Fibroblast of lung (primary cell): ENCODE measurements at places on chromosomes 1 and 21. TPM values are rescaled to one million over a fixed set of nuclear protein-coding genes. Genes with fewer than 3 reads are reported as not detected.

Gene GLIS1
- total RNA-seq, result under 0.01 TPM in 1 of 2 replicates, not detected in the other

Gene TUT4
- 33.6 and 37.5 TPM in 2 replicates for total RNA-seq

Gene CXADR
- 9.0 and 9.9 TPM in 2 replicates for total RNA-seq

Gene CTSK
- 461 and 479 TPM in 2 replicates for total RNA-seq

Gene SERTAD4
- under 0.01 and 0.17 TPM in 2 replicates for total RNA-seq

Gene LGR6
- not detected in 2 replicates for total RNA-seq

Gene UBE2U
- not detected in 2 replicates for total RNA-seq

Gene UMODL1
- not detected in 2 replicates for total RNA-seq

Gene REN
- total RNA-seq, result 0.17 TPM in 1 of 2 replicates, not detected in the other

DNA sequence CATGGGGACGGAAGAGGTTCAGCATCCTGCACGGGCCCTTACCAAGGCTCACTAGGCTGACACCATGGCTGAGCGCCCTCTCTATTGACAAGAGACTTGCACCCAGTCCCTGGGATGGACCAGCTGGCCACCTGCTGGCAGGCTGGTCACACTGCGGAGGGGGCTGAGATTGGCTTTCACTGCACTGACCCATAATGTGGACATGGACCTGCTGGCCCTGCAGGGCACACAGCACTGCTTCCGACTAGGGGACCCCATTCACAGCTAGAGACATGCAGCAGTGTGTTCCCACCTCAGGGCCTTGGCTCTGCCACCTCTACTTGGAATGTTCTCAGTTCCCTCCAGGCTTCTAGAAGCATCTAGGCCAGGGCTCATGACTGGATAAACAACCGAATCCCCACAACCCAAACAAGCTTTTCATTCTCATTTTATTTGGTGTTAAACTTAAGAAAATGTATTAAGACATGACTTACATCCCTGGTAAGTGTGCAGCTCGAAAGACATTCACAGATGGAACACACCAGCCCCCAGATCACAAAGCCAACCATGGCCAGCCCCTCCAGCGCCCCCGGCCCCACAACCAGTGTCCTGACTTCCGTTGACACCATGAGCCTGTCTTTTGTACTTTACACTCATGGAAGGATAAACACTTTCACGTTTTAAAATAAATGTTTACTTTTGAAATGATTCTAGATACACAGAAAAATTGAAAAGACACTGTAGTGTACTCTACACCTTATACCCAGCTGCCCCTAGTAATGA is 9.3 kb upstream of the SRARP start:
- no peaks in the 10 kb centered on the region for H3K4me1 ChIP-seq
- H3K4me3 ChIP-seq, result no peak overlapping the region
- no peaks in the 10 kb centered on the region for H3K36me3 ChIP-seq
- DNase-seq, result peak; percentile 47
- H3K27ac ChIP-seq, result no peak overlapping the region
- peaks cover 3% of the 10 kb centered on the region for H3K27me3 ChIP-seq

- no peak for DNase-seq
- no peaks in the 10 kb centered on the region for H3K4me1 ChIP-seq
- H3K27ac ChIP-seq, result no peak overlapping the region
- H3K36me3 ChIP-seq, result no peaks in the 10 kb centered on the region
Measured at GRCh38 chr1:115112496-115113375, 23.4 kb upstream of the TSPAN2 start.

GRCh38 chr1:247121382-247121781 is 17.2 kb upstream of the ZNF669 start:
- no peak overlapping the region for H3K4me3 ChIP-seq
- no peaks in the 10 kb centered on the region for H3K4me1 ChIP-seq
- no peaks in the 10 kb centered on the region for H3K27me3 ChIP-seq
- H3K36me3 ChIP-seq, result no peaks in the 10 kb centered on the region

DNA sequence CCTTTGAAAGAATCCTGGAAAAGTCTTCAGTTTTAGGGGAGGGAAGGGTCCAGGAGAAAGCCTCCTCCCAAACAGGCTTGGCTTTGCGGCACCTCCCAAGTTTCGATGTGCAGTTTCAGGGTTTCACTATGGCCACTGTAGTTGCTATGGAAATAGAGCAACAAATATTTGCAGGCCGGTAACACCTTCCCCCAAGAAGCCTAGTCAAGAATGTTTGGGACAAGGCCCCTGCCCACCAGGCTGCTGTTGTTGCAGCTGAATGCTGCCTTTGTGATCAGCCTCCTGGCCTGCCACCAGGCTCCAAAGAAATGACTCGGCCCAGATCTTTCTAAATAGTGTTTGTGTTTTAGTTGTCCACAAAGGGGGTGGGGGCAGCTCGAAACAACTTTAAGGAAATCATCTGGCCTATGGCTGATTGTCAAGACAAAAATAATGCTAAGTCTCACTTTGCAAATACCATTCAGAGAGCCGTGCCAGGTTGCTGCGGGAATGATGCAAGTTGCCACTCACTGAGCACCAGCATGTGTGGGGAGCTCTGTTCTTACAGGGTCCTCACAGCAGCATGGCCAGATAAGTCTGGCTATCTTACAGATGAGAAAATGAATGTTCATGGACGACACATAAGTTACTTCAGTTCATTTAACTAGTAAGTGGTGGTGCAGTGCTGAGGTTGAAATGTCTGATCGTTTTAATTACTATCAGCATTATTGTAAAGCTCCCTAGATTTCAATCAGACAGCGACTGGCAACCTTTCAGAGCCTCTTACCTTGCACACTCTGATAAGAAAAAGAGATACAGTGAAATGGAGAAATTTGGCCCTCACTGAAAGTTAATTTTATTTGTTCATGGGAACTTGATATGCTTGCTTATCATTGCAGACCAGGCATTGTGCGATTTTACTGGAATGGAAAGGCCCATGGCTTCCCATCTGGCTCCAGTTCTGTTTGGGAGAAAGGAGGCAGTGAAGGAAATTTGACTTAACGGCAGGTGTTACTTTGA is 91.2 kb upstream of the JUN start:
- H3K27ac ChIP-seq, result peak overlapping the region; percentile 38
- no peaks in the 10 kb centered on the region for H3K27me3 ChIP-seq

GRCh38 chr1:92168657-92169056 is 49.1 kb upstream of the C1orf146 start:
- H3K36me3 ChIP-seq, result no peaks in the 10 kb centered on the region
- H3K4me1 ChIP-seq, result no peaks in the 10 kb centered on the region
- no peak overlapping the region for H3K27ac ChIP-seq
- H3K27me3 ChIP-seq, result no peaks in the 10 kb centered on the region
- H3K4me3 ChIP-seq, result no peak overlapping the region

- H3K36me3 ChIP-seq, result no peaks in the 10 kb centered on the region
- peak; percentile 69 for DNase-seq
- no peaks in the 10 kb centered on the region for H3K27me3 ChIP-seq
- peak overlapping the region; percentile 49 for H3K27ac ChIP-seq
- H3K4me1 ChIP-seq, result peaks cover 17% of the 10 kb centered on the region
Measured at GRCh38 chr1:204074274-204075138, 1.6 kb downstream of the SOX13 start.

DNA sequence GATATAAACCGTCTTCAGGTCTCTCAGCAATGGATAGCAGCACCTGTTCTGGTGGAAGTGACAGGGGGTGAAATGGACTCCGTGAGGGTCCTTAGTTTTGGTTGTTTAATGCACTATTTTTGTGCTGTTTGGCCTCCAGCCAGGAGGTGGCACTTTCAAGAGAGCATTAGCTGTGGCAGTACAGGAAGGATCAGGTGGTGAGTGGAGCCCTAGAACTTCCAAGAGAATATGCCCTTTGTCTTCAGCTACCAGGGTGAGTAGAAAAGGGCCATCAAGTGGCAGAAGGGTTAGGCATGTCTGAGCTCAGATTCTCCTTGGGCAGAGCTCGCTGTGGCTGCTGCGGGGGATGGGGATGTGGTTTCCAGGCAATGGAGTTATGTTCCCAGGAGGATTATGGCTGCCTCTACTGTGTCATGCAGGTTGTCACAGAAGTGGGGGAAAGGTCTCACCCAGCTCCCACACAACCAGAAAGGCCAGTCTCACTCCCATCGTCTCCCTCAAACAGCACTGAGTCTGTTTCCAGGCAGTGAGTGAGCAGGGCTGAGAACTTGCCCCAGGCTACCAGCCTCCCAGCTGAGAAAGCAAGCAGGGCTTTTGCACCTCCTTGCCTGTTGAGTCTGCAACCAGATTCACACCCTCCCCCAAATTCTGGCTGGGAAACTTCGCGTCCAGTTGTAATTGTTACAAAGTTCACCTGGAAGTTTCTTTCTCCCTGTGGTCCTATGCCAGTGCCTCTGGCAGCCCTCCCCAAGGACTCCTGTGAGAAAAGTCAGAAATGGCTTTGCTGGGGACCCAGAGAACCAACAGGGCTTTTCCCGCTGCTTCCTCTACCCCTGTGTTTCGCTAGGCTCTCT is 39.1 kb upstream of the TTLL7 start:
- H3K4me3 ChIP-seq, result no peak overlapping the region
- no peaks in the 10 kb centered on the region for H3K4me1 ChIP-seq
- no peak overlapping the region for H3K27ac ChIP-seq
- H3K36me3 ChIP-seq, result no peaks in the 10 kb centered on the region
- DNase-seq, result no peak

DNA sequence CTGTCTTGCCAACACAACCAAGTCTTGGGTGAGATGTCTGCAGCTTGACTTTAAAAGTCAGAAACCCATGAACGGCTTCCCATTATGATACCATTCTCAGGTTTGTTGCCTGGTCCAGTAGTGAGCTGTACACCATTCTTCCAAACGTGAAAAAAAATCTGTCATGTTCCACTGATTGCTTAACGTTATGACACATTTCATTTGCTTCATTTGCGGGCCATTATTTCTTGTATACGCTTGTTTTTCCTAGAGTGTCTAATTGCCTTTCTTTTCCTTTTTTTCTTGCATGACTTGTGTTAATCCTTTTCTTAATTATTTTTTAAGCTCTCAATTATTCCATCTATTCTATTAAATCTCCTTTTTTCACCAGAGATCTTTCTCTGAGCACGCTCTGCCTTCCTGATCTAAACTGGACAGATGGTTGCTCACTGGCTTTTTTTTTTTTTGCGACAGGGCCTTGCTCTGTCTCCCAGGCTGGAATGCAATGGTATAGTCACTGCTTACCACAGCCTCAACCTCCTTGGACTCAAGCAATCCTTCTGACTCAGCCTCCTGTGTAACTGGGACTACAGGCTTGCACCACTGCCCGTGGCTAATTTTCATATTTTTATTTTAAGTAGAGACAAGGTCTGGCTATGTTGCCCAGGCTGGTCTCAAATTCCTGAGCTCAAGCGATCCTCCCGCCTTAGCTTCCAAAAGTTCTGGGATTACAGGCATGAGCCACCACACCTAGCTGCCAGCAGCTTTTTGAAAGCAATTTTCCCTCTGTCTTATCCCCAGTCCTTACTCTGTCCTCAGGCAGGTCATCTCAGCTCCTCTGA is 31.7 kb upstream of the CAMTA1 start:
- no peak overlapping the region for H3K4me3 ChIP-seq
- no peaks in the 10 kb centered on the region for H3K36me3 ChIP-seq
- no peak overlapping the region for H3K27ac ChIP-seq

DNA sequence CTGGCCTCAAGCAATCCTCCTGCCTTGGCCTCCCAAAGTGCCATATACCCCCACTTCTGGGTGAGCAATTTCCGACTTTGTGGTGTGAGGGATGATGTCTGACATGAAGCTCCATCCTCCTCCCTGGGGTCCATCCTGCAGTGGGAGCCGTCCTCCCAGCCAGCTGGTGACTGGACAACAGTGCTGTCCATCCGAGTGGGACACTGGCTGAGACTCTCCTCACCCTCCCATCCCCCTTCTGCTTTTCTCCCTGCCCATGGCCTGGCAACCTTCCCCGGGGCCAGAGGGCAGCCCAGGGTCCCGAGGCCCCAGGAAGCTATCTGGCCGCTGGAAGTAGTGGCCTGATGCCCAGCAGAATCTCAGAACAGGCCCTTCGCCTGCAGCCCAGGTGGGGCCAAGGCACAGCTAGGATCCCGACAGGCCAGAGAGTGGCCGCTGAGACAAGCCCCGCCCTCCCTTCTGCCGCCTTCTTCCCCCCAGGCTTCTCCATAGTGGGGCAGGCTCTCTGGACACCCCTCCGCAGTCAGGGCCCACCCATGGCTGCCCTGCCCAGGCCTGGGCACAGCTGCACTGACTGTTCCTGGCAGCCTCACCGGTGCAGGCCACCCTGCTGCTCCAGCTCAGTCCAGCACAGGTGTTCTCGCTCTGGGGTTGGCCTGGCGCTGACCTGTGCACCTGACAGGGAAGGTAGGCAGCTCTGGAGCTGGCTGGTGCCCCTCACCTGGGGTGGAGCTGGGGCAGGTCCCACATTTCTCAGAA is 8.4 kb upstream of the FAAP20 start:
- H3K4me3 ChIP-seq, result no peak overlapping the region
- DNase-seq, result no peak
- no peaks in the 10 kb centered on the region for H3K27me3 ChIP-seq
- no peaks in the 10 kb centered on the region for H3K36me3 ChIP-seq
- H3K27ac ChIP-seq, result no peak overlapping the region

GRCh38 chr1:66528580-66528979 is 5.4 kb upstream of the SGIP1 start:
- H3K27me3 ChIP-seq, result no peaks in the 10 kb centered on the region
- no peak for DNase-seq

GRCh38 chr1:225612287-225612686 is 40.6 kb downstream of the ENAH start:
- no peaks in the 10 kb centered on the region for H3K4me1 ChIP-seq
- no peaks in the 10 kb centered on the region for H3K27me3 ChIP-seq
- H3K27ac ChIP-seq, result no peak overlapping the region
- H3K36me3 ChIP-seq, result no peaks in the 10 kb centered on the region
- H3K4me3 ChIP-seq, result no peak overlapping the region

DNA sequence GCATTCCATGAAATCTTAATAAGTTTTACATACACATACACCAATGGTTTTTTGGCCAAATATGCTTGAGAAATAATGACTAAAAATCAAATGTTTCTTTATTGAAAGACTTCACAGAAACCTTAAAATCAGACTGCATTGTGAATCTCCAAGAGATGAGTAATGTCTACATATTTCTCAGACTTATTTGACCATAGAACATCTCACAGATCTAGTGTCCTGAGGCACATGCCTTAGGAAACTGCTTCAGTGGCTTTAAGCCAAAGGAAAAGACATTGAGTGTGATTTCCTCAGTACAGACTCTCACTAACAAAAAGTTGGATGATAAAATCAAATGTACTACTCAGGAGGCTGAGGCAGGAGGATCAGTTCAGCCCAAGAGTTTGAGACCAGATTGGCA is 6.2 kb upstream of the C1orf105 start:
- H3K36me3 ChIP-seq, result no peaks in the 10 kb centered on the region
- DNase-seq, result peak; percentile 63
- no peaks in the 10 kb centered on the region for H3K27me3 ChIP-seq
- no peak overlapping the region for H3K4me3 ChIP-seq
- no peaks in the 10 kb centered on the region for H3K4me1 ChIP-seq

DNA sequence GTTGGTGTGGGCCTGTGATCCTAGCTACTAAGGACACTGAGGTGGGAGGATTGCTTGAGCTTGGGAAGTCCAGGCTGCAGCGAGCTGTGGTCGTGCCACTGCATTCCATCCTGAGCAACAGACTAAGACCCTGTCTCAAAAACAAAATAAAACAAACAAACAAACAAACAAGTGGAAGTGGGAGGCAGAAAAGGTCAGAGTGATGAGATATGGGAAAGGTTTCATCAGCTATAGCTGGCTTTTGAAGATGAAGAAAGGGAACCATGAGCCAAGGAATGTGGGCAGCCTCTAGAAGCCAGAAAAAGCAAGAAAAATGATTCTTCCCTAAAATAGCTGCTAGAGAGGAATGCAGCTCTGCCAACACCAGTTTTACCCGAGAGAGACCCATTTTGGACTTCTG is 10.6 kb upstream of the NUCKS1 start:
- H3K4me3 ChIP-seq, result no peak overlapping the region
- no peaks in the 10 kb centered on the region for H3K4me1 ChIP-seq
- H3K36me3 ChIP-seq, result no peaks in the 10 kb centered on the region
- H3K27ac ChIP-seq, result no peak overlapping the region
- DNase-seq, result no peak
